Stimulated activated CD4-positive, alpha-beta T cell treated with anti-CD3 and anti-CD28 coated beads, TNF-alpha, amount 100 ng/mL, for 4 hours (primary cell): ENCODE measurements at places on chromosomes 13 and 19.

DNA sequence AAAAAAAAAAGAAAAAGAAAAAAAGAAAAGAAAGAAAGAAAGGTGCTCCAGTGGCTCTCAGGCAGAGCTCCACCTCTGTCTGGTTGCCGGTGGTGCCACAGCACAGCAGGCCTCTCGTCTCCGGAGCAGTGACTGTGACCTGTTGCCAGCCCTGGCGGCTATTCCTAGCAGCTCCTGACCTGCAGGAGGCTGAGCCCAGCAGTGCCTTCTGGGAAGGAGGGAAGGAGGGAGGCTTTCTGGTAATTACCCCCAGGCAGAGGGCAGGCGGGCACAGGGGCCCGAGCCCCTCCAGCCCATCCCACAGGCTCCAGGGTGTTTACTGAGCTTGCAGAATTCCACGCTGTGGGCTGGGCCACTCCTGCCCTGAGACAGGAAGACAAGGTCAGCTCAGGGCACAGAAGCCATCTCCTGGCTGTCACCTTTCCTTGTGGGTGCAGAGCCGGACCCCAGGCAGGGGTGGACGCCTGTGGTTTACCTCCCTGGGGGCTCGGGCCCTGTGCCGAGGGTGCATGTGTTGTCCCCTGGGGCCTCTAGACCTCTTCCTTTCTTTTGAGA is 77.9 kb downstream of the GNG7 start:
- no peak for DNase-seq

- DNase-seq = no peak
These were observed 10.7 kb downstream of the ELF1 start for GRCh38 chr13:41008349-41008980.

DNA sequence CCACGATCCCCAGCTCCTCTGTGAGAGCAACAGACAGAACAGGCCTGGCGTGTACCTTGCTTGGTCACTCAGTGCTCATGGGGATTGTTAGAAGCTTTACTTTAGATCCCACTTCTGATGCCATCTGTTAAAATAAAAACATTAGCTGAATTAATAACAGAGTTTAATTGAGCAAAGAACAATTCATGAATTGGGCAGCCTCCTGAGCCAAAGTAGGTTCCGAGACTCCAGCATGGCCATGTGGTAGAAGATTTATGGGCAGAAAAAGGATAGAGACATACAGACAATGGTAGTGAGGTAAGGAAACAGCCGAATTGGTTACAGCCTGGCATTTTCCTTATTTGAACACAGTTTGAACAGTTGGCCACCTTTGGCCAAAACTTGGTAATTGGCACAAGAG is 223.9 kb upstream of the TRPC4 start:
- DNase-seq = no peak

DNA sequence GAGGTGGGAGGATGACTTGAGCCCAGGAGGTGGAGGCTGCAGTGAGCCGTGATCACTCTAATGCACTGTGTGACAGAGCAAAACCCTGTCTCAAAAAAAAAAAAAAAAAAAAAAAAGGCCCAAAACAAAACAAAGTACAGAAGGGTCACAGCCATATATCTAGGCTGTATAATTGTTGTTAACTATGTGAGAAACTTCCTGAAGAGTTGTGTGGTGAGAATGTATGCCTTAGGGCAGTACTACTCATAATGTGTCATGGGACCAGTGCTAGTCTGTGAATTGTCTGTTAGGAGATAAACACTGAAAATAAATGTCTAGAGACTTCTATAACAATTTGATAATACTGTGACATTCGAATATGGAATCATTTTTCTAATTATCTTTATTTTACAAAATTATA is 43.1 kb downstream of the PAN3 start:
- no peak for DNase-seq

DNA sequence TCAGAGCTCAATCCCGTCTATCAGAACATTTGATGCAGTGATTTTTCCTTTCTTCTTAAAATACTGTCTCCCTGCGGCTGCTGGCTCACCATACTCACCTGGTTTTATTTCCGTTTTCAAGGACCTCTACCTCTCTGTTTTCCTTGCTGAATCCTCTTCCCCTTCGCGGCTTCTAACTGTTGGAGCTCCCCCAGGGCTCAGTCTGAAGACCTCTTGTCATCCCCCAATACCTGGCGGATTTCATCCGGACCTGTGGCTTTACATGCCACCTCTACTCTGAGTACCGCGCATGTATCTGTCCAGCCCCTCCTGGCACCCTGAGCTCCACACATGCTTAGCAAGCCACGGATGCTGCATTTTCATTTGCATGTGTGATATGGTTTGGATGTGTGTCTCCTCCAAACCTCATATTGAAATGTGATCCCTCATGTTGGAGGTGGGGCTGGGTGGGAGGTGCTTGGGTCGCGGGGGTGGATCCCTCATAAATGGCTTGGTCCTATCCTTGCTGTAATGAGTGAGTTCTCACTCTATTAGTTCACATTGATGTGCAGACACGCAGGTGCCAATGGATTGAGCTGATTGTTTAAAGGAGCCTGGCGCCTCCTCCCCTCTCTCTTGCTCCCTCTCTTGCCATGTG is 106.2 kb upstream of the LSM14A start:
- DNase-seq = no peak

- DNase-seq = no peak
These were observed 54.4 kb upstream of the RGCC start for GRCh38 chr13:41402691-41403511.

DNA sequence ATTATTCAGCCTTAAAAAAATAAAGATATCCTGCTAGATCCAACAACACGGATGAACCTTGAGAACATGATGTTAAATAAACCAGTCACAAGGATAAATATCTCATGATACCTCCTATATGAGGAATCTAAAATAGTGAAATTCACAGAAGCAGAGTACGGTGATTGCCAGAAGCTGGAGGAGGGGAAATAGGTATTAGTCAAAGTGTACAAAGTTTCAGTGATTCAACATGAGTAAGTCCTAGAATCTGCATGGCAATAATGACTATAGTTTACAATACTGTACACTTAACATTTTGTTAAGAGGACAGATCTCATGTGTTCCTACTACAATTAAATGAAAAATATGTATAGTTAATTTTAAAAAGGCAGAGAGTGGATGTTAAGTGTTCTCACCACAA is 206.6 kb upstream of the SLC10A2 start:
- DNase-seq = no peak

GRCh38 chr19:49536921-49537462 is 9.2 kb downstream of the RCN3 start:
- DNase-seq = no peak
